ENCODE measurements at places on chromosomes 3 and 15.

GRCh38 chr3:131283862-131284261 lies 97.7 kb upstream of the NUDT16 start:
- no peak for DNase-seq

DNA sequence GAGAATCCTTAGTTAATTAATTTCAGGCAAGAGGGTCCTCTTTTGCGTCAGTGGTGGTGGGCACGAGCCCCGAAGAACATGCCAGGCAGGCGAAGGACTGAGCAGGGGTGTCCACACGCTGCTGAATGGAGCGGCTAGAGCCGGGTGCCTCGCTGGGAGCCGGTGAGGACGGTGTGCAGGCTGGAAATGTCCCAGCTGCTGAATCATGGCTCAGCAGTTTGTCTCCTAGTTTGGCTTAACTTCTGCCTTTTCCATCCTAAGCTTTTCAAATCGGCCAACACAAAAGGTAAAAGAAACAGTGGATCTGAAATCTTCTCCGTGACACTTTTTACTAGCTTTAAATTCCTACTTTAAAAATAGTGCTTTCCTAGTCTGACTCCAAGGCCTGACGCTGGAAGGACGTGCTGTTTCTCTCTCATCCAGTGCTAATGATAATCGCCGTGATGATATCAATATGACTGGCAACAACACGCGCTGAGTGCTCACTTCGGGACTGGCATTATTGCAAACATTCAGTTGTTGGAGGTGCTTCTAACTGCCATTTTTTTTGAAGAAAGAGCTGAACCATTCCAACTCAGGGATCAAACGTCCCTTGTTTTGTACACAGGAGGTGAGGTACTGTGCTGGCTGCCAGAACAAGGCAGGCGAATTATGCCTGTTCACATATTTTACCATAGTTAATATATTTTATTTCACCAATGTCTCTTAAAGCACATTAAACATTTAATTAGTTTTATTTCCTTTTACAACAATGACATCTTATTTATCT lies 19.8 kb downstream of the PCSK6 start:
- DNase-seq = no peak

DNA sequence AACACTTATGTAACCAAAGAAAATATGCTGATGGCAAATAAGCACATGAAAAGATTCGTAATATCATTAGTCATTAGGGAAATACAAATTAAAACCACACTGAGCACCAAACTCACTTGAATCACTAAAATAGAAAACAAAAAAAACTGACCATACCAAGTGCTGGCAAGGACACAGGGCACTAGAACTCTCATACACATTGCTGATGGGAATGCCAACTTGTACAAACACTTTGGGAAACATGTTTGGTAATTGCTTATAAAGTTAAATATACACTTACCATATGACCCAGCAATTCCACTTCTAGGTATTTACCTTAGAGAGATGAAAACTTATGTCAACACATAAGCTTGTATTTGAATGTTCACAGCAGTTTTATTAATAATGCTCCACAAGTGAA lies 95.5 kb downstream of the TFDP2 start:
- DNase-seq = no peak

DNA sequence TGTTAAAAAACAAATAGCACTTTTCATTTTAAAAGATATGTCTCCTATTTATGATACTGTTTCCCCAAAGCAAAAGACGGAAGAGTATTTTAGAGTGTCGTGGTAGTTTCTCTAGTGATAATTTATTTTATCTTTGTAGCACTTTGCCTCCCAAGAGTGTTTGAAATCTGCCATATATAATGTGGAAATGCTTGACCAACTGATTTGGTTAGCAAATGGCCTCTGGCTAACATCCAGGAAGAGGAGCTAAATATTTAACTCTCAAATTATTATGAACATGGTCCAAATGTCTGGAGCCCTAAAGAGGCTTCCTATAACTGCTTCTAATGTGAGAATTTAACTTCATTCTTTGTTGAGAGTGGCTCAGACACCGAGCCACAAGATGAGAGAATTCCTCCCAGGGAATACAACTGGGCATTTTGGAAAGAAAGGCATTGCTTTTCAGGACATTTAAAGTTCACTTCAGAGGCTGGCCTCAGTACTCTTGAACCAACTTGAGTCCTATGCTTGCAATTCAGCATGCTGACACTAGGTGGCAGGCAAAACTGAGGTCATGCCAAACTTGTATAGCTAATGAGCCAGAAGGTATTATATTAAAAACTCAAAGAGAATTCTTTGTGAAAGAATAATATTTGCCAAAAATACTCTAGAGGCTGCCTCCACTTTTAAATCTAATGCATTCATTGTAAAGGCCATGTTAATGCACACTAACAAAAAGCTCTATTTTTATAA lies 104.5 kb downstream of the RARB start:
- DNase-seq = no peak

- DNase-seq = no peak
Observed at GRCh38 chr15:73989001-73989798, 2.9 kb downstream of the STOML1 start.

GRCh38 chr3:122520861-122521260 lies 6.1 kb upstream of the KPNA1 start:
- no peak for DNase-seq

DNA sequence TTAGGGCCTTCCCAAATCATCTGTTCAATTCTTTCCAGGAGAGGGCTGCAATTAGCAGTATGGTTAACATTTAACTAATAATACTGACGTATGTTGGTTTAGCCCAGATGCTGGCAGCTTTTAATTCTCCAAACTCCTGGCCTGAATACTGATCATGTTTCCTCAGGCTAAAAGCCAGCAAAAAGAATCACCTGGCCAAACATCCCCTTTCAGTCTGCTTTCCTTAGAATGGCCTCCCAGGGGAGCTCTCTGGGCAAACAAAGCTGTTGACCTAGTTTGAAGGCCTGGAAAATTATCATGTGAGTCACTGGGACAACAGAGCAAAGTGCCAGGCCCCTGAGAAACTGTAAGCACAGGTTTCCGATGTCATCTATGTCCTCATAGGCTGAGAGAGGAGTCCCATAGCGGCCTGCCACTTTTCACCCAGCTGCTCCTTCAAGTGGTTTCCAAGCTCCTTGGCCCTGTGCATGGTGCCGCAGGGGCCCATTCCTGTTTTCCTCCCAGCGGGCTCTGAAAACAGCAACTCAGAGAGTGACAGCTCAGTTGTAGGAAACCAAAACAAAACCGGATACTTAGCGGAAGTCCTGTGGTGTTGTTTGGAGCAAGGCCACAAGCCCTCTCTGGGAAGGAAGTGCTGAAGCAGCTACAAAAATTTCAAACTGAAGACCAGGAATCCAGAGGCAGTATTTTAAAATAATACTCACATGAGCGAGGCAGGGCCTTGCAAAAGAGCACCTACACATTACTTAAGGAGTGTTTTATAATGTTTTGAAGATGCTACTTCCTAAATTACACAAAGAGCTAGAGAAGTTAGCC lies 36.5 kb upstream of the RAB11A start:
- peak; percentile 74 for DNase-seq

- no peak for DNase-seq
Observed at GRCh38 chr15:60788692-60789103, 309.8 kb upstream of the ICE2 start.

DNA sequence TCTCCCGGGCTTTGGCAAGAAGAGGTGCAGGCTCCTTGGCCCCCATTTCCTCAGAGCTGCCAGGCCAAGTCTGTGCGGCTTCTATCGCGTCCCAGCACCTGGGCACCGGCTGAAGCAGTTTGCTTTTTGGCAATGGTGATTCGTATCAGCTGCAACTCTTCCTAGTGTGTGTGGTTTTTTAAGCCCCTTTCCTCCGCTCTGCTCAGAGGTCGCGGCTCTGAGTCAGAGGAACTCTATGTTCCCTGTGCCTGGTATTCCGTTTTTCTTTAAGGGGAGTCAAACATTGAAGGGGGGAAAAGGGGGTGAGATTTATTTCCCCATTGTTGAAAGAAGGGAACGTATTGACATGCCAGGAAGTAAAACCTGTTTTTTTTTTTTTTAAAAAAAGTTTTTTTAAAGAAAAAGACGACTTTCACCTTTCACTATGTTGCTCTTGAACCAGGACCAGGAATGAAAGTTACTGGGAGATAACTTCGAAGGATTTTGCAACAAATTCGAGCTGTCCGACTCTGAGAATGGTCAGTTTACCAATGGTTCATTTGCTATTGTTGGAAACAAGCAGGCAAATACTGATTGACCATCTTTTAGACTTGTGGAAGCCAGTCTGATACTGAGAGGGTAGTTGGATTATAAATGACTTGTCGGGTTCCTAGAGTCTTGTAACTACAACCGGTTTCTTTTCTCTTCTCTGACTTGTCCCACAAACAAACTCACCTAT lies 1.1 kb downstream of the ARMC8 start:
- DNase-seq = no peak

DNA sequence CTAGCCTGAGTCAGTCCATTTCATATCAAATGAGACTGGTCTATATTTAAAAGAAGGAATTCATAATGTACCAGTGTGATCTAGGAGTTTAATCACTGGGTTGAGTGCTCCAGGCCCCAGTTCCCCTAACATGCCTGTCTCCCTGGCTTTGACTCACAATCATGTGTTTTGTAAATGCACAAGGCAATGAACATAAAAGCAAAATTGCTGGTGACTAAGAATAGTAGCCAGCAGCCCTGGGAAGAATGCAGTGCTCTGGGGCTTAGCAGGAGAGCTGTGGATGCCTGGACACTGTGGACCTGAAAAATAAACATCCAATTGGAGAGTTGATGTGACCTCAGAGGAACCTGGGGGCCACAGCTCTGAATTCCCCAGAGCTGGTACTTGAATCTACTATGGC lies 50.3 kb downstream of the SYNPR start:
- DNase-seq = no peak

DNA sequence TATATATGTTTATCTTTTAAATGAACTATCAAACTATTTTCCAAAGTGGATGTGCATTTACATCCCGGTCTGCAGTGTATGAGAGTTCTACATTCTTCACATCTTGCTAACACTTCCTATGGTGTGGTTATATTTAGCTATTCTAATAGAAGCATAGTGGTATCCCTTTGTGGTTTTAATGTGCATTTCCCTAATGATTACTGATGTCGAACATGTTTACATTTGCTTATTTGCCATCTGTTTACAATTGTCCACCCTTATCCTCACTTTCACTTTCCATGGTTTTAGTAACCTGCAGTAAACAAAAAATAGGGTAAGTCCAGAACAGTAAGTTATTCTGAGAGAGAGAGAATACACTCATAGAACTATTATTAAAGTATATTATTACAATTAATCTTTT lies 360.5 kb upstream of the NAALADL2 start:
- no peak for DNase-seq

DNA sequence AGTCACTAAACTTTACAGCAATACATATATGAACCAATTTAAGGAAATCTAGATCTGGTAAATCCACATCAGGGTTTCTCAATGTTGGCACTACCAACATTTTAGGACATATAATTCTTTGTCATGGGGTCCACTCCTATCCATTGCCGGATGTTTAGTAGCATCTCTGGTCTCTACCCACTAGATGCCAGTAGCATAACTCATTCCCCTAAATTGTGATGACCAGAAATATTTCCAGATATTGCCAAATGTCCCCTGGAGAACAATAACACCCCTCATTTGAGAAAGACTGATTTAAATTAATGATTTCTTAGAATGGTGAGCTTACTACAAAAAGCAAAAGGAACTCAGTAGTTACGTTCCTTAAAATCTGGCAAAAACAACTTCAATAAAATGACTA lies 23.1 kb upstream of the ANKRD28 start:
- no peak for DNase-seq

GRCh38 chr3:14608298-14608697 lies 43.3 kb upstream of the CCDC174 start:
- no peak for DNase-seq

DNA sequence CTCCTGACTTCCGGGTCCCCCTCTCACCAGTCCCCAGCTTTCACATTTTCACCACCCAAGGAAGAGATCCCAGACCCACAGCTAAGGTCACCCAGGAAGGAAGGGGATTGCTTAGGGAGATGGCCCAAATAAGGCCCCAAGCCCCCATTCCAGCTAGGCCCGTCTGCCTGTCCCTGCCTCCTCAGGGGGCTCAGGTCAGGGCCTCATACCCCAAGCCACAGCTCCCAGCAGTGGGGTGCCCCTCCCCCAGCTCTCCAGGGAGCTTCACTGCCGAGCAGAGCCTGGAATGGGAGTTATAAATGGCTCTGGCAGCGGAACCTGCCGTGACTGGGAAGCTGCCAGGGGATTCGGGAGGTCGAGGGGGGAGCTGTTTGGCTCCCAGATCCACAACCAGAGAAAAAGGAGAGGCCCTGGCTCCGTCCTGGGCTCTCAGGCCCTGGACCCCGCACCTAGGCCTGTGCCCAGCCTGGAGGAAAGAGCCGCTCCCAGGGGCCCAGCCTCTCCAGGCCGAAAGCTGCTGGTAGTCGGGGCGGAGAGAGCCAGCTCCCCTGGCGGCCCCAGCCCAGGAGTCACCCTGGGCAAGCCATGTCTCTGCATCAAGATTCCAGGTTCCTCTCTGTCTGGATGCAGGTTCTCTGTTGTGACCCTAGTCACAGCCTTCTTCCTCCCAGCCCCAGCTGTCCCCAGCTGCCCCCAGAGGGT lies 550 bp downstream of the CCDC9B start:
- DNase-seq = peak; percentile 67

DNA sequence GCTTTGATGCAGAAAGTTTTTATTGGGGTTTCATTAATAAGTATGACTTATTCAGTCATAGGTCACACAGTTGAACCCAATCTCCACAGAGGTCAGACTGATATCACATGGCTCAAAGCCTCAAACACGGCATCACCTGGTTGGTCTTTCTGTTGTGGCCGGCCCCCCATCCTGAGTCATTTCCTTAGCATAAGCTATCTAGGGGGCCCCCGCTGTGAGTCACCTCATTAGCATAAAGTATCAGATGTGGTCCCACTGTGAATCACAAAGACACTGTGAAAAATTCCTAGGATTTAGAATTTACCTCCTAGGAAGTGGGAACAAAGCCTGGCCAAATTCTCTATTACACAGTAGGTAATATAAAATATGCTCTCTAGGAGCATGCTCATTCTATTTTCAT lies 502.2 kb downstream of the PYDC2 start:
- no peak for DNase-seq

- DNase-seq = no peak
Observed at GRCh38 chr3:49277383-49277775, 347 bp upstream of the C3orf62 start.

- DNase-seq = no peak
Observed at GRCh38 chr3:188976407-188976806, 195.4 kb upstream of the TPRG1 start.

GRCh38 chr3:100107221-100107814 lies 7.0 kb downstream of the FILIP1L start:
- DNase-seq = no peak

DNA sequence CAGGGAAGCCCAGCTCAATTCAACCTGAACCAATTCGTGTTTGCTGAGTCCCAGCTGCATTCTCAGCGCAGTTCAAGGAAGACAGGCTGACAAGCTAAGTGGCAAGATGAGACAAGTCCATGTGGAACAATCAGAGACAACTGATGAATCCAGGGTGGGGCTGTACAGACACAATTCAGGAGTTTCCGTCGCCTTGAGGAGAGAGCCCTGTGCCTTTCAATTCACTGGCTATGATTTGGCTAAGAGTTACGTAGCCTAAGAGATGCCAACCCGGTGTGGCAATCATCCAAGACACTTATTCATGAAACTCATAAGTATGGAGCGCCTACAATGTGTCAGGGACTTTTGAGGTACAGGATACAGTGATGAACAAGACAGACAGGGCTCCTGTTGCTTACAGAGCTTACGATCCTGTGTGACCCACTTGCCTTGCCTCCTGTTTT lies 15.5 kb upstream of the ZBED2 start:
- no peak for DNase-seq
